ENCODE measurements at places on chromosomes 5 and 9.

- DNase-seq: no peak
Measured at GRCh38 chr5:55241746-55242145, 8.3 kb upstream of the CCNO start.

- no peak for DNase-seq
Measured at GRCh38 chr5:151912360-151912759, 12.3 kb downstream of the GLRA1 start.

GRCh38 chr9:90442723-90443122 lies 199.9 kb downstream of the DIRAS2 start:
- no peak for DNase-seq

GRCh38 chr5:8396246-8396645 lies 527.3 kb downstream of the MTRR start:
- DNase-seq: no peak

- DNase-seq: no peak
Measured at GRCh38 chr5:56757077-56757476, 58.3 kb upstream of the MAP3K1 start.

- no peak for DNase-seq
Measured at GRCh38 chr5:83378624-83379289, 92.8 kb upstream of the VCAN start.

DNA sequence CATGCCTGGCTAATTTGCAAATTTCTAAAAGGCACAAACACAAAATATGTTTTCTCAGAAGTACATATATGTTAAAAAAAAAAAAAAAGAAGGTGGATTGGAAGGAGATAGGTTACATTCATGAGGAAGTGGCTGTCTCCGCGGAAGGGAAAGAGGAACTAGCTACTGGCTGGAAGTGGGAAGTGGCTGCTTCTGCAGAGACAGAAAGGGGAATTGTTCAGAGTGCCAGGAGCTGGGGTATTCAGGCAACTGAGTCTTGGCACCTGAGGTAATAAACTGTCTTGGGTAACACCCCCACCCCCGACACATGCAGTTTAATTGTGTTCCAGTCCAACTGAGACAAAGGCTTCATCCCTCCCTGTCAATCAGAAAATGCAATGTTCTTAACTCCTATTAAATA lies 45.6 kb downstream of the S1PR3 start:
- no peak for DNase-seq

- no peak for DNase-seq
Measured at GRCh38 chr5:17185773-17186172, 31.7 kb upstream of the BASP1 start.

DNA sequence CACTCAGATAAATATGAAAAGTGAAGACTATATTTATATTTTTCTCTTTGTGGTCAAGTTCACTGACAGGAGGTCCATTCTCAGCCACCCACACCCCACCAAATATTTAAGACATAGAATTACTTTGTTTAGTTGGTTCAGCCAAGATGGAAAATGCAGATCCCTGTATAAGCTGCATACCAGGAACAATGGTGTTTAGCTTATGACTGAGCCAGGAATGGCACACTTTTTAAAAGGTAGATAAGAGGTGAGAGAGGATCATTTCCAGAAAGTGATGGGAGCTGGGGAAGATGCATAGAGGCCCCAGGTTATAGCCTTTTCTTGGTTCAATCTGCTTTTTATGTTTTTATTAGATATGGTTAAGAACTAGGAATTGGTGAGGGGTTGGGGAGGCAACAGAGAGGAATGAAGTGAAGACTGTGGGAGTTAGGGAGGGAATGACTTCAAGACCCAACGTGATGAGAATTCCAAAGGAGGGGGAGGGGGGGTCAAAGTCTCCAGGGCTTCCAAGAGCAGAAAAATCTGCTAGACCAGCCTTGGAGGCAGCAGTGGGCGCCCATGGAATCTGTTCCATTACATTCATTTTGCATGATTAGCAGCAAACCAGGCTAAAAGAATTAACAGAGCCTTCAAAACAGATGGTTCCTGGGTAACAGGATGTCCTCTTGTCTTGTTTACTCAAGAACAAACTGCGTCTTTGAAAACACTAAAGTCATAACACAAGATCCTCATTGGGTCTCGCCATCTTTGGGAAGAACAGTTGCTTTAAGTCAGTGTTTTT lies 95.2 kb downstream of the FGF1 start:
- DNase-seq: no peak

GRCh38 chr5:54531546-54531945 lies 14.0 kb downstream of the SNX18 start:
- DNase-seq: no peak

- DNase-seq: no peak
Measured at GRCh38 chr9:95096381-95096780, 221.1 kb downstream of the FANCC start.

- DNase-seq: no peak
Measured at GRCh38 chr5:142280066-142281007, 44.5 kb downstream of the SPRY4 start.

- DNase-seq: no peak
Measured at GRCh38 chr9:1115370-1115769, 65.2 kb downstream of the DMRT2 start.

DNA sequence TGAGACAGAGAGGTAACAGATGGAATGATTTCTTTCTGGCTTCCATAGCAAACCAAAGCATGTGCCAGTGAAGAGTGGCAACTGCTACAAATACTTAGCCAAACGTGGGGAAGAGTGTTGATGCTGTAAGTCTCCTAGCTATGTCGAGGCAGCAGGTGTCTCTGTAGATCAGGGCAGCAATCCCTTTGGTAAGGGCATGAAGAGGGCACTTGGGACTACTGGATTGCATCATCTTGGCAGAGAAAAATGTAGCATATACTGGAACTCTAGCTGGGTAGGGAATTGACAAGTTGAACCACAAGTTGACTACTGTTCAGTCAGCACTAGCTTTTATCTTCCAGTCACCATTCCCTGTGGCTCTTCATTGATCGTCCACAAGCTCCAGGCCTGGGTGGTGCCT lies 75.8 kb downstream of the GHR start:
- DNase-seq: no peak

DNA sequence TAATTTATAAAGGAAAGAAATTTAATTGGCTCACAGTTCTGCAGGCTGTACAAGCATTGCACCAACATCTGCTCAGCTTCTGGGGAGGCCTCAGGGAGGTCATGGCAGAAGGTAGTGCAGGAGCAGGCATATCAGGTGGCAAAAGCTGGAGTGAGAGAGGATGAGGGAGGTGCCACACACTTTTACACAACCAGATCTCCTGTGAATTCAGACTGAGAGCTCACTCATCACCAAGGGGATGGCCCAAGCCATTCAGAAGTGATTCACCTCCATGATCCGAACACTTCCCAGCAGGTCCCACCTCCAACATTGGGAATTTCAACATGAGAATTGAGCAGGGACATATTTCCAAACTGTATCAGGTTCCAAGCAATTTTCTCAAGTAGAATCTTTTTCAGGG lies 84.7 kb upstream of the BRINP1 start:
- DNase-seq: no peak

DNA sequence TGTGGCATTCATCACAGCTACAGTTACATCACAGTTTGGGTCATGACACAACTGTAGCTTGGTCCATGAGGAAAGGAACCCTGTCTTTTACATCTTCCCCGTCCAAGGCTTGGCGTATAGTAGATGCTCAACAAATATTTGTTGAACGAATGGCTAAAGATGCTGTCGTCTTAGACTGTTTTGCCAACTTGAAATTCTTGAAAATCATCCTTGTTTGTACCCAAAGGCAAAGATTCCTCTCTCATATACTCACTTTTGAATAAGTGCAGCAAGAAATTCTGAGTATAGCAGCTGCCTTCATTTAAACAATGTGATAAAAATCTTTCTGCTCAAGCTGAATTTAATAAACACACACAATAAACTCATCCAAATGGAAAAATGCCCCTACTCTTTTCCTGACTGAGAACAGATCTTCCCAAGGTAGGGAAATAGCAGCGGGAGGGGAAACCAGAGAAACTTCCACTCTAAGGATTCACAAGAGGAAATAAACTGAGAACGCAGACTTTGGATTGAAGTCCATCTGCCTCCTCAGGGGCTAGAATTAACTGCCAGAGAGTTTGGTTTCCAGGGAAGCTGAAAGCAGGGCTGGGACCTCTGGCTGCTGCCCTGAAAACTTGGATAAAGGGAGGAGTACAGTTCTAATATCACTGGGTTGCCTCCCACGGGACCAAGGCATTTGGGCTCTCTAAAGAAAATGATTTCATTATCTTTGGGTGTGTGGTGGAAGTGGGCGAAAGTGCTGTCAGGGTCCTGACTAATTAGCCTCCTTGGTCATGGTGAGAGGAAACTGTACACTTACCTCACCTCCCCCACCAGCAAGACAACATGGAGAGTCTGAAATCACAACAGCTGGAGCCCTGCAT lies 99.1 kb downstream of the DPYSL3 start:
- no peak for DNase-seq

DNA sequence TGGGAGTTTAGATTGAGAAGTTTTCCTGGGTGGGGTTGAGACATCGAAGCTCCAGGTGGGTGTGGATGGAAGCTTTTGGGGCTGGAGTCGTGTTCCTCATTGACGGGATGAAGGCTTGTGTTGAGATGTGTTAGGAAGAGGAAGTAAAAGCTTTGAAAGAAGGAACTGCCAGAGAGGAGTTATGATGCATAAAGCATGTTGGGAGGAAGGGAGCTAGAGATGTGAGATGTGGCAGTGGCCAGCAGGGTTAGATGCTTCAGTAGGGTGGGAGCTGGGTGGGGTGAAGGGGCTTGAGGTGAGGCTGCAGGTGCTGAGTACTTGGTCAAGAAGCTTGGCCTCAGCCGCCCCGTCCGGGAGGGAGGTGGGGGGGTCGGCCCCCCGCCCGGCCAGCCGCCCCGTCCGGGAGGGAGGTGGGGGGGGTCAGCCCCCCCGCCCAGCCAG lies 56.7 kb downstream of the HSPA4 start:
- DNase-seq: no peak

DNA sequence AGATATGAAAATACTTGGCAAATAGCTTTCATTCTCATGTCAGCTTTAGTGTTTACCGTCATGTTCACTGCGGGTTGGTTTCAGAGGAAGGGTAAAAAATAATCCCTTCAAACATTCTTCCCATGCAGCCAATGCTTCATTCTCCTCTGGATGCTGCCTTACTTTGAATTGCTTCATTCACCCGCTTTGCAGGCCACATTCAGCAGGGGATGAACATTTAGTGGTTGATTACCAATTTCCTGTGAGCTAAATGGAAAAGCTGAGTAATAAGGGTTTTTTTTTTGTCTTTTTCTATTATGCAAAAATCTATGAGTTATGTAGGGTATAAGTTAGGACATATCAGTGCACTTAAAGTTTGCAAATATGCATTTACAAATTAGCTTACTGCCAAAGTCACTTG lies 96.3 kb upstream of the MEF2C start:
- DNase-seq: no peak

GRCh38 chr9:129353697-129354336 lies 175.8 kb upstream of the IER5L start:
- DNase-seq: no peak

DNA sequence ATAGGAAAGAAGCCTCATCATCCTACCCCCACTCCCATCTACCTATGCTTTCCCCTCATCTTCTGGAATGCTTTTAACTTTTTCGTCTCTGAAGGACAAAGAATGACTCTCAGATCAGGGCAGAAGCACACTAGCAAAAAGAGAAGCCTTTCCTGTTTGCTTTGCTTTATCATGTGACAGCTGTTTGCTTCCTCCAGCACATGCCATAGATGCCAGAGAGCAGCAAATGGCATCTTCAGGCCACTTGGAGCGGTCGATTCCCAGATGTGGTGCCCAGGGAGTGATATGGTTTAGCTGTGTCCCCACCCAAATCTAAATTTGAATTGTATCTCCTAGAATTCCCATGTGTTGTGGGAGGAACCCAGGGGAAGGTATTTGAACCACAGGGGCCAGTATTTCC lies 294.8 kb downstream of the GADD45G start:
- DNase-seq: no peak

DNA sequence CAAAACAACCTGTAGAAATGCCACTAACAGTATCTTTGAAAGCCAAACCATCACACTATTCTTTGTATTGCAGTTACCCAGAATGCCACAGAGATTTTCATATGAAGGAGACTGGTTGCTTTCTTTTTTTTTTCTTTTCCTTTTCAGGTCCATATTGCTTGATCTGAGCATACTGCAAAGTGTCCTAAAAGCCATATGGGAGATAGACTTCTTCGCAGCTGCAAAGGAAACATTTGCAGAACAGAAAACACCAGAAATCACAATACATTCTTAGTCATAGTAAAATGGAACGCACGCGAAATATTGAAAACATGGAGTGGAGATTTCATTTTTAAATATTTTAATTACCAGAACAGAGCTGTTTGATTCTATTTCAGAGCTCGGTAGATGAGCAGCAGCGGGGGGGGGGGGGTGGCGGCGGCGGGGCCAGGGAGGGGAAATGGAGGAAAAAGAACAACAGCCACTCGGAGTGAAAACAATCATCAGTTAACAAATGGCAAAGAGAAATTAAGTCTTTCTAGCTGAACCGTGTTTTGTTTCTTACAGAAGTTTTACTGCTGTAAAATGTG lies 284.1 kb downstream of the NFIB start:
- no peak for DNase-seq

- no peak for DNase-seq
Measured at GRCh38 chr9:26260238-26260637, 582.0 kb upstream of the TUSC1 start.

DNA sequence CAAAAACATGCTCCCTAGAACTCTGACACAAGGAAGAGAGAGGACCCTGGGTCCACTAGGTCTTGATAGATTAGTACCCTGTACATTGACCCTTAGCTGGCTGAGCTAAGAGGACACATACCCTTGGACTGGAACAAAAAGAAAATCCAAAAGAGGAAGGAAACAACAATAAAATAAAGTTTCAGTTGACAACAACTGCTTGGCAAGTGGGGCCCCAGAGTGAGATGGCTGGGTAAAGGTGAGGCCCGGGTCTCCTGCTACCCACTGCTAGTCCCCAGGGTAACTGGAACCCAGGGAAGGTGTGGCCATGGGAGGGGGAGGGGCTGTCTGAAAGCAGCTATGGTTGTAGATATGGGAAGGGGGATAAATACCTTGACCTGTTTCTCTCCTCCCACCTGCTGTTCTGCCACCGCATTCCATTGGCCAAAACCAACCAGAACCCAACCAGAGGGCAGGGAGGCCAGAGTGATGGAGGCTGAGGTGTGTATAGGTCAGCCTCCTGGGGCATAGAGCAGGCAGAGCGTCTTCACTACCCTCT lies 11.7 kb downstream of the TAL2 start:
- DNase-seq: no peak

GRCh38 chr9:20508242-20508641 lies 114.1 kb downstream of the MLLT3 start:
- no peak for DNase-seq

DNA sequence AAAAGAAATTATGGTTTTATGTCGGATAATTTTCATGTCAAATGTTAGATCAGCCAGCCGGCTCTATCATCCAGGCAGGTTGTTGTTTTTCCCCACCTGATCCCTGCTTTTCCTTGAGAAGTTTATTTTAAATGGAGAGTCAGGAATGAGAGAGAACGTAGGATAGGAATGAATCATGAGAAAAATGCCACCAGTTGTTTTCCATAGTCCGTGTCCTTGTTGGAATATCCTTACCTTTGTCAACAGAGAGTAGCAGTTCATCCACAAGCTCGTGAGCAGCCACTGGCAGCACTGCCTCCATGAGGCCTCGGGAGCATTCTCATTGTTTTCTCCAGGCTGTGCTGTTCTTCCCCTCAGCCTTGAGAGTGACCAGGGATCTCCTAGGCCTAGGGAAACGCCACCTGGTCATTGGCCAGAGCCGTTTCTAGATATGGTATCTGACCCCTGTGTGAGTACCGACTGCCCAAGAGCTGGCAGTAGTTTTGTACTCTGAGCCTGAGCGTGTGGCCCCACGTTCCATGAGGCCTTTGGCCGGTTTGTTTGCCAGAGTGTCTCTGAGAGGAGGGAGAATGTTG lies 293.3 kb downstream of the FANCC start:
- DNase-seq: no peak

- DNase-seq: no peak
Measured at GRCh38 chr9:136011703-136012496, 50.7 kb upstream of the UBAC1 start.

All from NCI-H1417 treated with DMSO at 0.1 percent for 48 hours (cell line).